CD4-positive, alpha-beta T cell treated with Interleukin-21 for 1 hour (primary cell): ENCODE measurements at places on chromosomes 3 and 15.

GRCh38 chr15:84658788-84659411 lies 901 bp upstream of the NMB start:
- DNase-seq = no peak

DNA sequence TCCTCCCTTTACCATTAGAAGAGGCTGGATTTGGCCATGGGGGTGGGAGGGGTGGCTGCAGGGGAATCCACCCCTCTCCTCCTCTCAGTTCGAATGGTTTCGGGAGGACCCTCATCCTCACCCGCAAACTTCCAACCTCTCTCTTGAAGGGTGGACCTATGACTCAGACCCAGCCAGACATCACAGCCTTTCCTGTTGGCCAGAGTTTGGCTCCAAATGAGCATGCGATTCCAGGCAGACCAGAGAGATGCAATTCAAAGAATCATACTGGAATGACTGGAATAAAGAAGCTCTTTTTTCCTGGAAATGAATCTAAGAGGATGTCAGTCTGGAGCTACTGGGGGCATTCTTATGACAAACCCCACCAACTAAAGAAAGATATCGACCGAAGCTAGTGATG lies 516.7 kb upstream of the MDFIC2 start:
- no peak for DNase-seq

GRCh38 chr3:12831301-12831866 lies 10.0 kb downstream of the RPL32 start:
- DNase-seq = no peak

- DNase-seq = peak; percentile 85
Measured at GRCh38 chr3:157130467-157131251, 29.3 kb downstream of the CCNL1 start.

DNA sequence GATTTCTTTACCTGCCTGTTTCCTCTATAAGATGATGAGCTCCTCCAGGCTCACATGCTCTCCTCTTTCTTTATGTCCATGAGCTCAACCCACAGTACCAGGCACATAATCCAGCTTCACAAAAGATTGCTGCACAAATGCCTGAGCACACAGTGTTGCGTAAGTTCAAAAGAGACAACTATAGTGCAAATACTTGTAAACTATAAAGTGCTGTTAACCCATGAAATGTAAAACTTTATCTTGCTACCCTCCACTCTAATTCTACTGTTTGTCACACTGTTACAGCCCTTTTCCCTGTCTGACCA lies 101.0 kb upstream of the LPP start:
- DNase-seq = no peak

- DNase-seq = no peak
Measured at GRCh38 chr3:58357402-58357801, 24.7 kb downstream of the PXK start.

- DNase-seq = no peak
Measured at GRCh38 chr15:66886241-66886675, 179.1 kb upstream of the SMAD3 start.

DNA sequence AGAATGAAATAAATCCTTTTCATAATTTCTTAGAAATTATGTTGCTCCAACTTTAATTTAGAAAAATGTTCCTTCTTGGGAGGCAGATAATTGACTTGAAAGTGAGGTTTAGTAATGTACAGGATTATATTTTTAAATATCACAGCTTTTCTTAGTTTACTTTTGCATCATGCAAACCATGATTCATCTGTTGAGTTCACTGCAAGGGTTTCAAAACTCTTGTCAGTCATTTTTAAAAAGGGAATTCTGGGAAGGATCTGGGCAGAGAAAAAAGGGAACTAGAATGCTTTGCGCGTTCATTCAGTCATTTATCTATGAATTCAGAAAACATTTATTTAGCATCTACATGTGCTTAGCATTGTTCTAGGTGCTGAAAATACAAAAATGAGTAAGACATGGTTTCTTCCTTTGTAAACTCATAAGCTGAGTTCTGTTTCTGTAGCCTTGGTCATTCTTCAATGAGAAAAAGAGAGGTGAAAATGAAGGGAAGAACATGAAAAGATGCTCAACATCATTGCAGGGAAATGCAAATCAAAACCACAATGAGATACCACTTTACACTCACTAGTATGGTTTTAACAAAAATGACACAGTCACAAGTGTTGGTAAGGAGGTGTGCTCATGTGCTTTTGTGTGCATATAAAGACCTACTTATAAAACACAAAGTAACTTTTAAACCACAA lies 209.1 kb downstream of the NR1D2 start:
- DNase-seq = no peak

GRCh38 chr15:92471288-92471687 lies 77.6 kb downstream of the ST8SIA2 start:
- DNase-seq = no peak

GRCh38 chr15:82680200-82681102 lies 29.2 kb downstream of the AP3B2 start:
- DNase-seq = peak; percentile 86

DNA sequence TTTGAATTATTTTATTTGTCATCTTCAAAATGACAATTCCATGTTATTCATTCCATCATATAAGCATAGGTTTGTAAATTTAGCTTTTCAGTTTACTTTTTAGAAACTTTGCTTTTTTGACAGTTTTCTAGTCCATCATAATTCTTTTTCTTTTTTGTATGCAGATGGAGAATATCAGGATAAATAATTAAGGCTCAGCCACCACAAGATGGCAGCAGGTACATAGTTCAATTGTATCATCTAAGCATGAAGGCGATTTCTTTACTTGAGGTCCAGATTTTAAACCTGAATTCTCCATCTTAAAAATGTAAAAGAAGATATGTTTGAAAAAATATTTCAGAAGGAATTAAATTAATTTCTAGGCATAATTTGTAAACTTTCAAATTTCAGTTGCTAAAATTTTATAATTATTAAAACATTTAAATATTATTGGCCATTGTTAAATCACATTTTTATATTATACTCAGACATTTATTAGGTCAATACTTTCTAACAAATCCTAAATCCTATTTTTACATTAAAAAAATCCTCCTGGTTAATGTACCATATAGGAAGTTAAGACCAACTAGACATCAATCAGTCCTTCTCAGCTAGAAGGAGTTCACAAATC lies 15.1 kb downstream of the PLSCR5 start:
- no peak for DNase-seq

- DNase-seq = no peak
Measured at GRCh38 chr3:195760345-195761122, 39.8 kb downstream of the MUC20 start.

DNA sequence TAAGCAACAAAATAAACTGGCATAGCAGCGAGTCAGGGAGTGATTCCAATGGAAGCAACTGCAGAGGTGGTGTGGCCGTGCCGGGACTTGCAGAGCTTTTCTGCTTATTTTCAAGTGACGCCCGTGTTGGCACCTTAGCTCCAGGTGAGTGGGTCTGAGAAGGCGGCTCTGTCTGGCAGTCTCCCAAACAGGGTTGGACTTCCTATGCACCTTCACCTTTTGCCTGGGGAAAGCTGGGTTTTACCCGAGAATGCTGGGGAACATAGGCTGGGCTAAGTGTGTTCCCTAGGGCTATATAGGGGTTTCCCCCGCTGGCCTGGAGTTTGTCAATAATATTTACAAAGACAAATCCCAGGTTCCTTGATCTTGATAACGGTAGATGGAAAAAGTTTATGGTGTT lies 179.9 kb upstream of the TBL1XR1 start:
- DNase-seq = no peak

DNA sequence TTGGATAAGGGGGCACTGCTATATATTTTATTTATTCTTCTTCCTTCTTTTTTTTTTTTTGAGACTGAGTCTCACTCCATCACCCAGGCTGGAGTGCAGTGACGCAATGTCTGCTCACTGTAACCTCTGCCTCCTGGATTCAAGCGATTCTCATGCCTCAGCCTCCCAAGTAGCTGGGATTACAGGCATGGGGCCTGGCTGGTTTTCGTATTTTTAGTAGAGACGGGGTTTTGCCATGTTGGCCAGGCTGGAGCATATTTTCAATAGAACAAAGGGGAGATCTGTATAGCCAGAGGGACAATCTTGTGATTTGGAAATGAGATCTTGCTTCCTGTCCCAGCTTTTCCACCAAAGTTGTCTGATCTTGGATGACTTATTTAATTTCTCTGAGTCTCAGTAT lies 133.1 kb upstream of the ABHD17C start:
- no peak for DNase-seq

GRCh38 chr15:26103002-26103404 lies 239.9 kb upstream of the ATP10A start:
- no peak for DNase-seq

GRCh38 chr3:45528429-45528828 lies 66.1 kb upstream of the LIMD1 start:
- no peak for DNase-seq

- DNase-seq = no peak
Measured at GRCh38 chr3:76083992-76084391, 298.6 kb upstream of the ZNF717 start.

- no peak for DNase-seq
Measured at GRCh38 chr3:17632401-17633100, 109.9 kb downstream of the TBC1D5 start.

DNA sequence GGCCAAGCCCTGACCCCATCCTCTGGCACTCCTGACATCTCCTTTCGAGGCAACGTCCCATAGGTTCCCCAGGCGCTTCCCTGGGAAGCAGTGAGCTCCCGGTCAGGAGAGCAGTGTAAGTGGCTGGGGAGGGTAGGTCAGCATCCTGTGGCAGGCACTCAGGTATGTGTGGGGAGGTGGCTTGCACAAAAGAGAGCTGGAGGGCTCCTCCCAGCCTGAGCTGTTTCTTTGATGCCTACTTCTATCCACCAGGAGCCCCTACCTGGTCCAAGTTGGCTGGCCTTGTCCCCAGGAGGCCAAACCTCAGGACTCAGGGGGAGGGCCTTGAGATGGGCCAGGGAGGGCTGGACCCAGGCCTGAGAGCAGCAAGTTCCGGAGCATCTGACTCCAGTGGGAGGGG lies 31.7 kb upstream of the LINGO1 start:
- DNase-seq = no peak

DNA sequence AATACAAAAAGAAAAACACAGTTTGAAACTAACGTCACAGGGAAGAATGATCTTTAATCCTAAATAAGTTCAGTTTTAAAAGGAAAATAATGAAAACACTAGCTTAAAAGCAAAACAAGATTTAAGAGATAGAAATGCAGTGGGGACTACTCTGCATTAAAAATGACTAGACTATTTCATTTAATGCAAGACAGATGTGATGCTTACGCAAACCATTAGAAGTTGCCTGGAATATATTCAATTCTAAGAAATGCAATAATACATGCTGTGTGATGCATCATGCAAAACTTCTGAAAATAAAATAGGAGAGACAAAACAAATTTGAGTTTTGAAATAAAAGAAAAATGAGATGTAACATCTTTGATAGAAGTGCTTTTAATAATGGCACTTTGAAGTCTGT lies 97.6 kb upstream of the STRIT1 start:
- DNase-seq = no peak

- peak; percentile 95 for DNase-seq
Measured at GRCh38 chr15:90594301-90594738, 64.6 kb downstream of the CRTC3 start.

GRCh38 chr3:3196148-3196861 lies 16.8 kb upstream of the CRBN start:
- DNase-seq = no peak

GRCh38 chr3:195715583-195716266 lies 5.1 kb upstream of the MUC20 start:
- DNase-seq = no peak

DNA sequence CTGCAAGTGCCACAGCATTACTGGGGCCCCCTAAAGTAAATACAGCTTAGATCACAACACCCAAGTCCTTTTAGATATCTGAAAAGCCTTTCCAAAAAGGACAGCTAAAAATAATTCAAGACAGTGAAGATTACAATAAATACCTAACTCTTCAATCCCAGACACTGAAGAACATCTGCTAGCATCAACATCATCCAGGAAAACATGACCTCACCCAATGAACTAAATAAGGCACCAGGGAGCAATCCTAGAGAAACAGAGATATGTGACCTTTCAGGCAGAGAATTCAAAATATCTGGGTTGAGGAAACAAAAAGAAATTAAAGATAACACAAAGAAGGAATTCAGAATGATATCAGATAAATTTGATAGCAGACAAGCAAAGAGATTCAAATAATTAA lies 71.7 kb upstream of the TTC14 start:
- DNase-seq = no peak

DNA sequence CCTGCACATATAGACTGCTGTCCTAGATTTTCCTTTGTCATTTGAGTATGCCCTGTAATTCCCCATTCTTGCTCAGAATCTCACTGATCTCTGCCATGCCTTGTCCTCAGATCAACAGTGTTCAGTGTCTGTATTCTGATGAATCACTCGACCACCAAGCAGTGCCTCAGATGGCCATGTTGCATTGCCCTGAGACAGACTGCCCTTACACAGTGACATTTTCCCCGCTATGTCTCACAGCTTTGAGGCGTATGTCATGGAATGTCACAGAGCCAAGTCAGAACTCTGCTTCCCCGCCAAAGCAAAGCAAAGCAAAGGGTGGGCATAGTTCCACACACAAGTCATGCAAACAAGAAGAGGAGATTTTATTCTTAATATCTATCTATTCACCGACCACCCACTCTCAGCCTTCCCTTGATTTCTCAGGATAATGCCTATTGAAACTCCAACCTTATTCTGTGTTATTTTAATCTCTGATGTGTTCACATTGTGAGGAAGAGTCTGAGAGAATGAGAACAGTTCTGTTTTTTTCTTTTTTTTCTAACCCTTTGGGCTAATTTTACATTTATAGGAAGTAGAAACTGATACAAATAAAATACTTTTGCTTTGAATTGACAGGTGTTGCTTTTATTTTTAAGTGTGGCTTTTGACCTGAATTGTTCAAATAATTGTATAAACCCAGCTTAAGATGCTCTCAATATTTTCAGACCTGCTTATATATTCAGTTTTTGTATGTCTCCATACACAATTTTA lies 16.9 kb upstream of the PSMD6 start:
- no peak for DNase-seq

- peak; percentile 72 for DNase-seq
Measured at GRCh38 chr15:60528530-60528929, 49.6 kb upstream of the ICE2 start.
